ENCODE measurements at places on chromosomes 5 and 9. TPM values are rescaled to one million over a fixed set of nuclear protein-coding genes. Genes with fewer than 3 reads are reported as not detected.

DNA sequence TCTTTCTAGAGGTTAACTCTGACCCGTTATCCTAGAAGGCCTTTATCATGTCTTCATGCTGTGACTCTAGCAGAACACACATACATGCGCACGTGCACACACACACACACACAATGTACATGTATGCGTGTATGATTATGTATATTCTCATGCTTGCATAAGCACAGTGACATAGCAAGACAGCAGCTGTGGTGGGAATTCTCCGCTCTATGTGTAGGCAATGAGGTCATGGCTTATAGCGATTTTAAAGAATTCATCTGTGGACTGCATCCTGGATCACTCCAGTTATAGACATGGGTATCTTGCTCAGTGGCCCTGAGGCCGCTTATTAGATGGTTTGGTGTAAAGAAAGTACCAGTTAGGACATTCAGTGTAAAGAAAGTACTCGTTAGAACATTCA is 106.2 kb downstream of the FBXL7 start:
- DNase-seq: no peak

- DNase-seq: no peak
Measured at GRCh38 chr5:15023846-15024245, 152.3 kb upstream of the ANKH start.

DNA sequence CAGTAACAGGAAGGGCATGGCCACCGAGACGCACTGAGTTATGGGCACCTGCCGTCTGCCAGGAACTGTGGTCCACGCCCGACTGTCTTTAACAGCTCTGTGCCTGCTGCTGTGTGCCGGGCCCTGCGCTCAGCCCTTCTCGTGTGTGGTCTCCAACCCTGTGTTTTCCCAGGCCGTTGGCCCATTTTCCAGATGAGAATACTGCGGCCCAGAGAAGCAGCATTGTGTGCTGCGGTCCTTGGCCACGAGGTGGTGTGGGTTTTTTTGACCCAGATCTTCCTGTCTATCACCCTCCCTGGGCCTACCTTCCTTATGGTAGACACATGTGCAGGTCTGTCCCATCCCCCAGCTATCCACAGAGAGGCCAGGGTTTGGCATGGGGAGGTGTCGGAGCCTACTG is 47.0 kb downstream of the RXRA start:
- no peak for DNase-seq

Gene TMEM174
- not detected for total RNA-seq

Measured in pancreas (tissue), 10 donors.